ENCODE measurements at places on chromosomes 6 and 20.

GRCh38 chr6:46688117-46688965, 656 bp downstream of the TDRD6 start:
- no peak for DNase-seq

- no peak for DNase-seq
These were observed 112.4 kb upstream of the SNX9 start for GRCh38 chr6:157710604-157711003.

DNA sequence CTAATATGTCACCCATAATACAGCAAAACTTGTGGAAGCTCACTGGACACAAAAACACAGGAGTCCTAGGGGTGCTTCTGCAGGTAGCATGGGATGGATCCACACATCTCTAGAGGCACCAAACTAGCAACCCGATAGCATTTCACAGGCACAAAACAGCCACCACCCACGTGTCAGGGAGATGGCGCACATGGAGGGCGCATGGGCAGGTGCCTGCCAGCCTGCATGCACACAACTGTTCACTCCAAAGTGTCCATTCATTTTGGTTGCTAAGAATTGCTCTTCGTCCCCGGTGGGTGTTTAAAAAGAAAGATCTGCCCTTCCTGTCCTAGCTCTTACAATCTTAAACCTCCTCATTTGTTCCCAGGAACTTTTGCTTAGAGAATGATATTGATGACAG, 171.3 kb downstream of the SYNDIG1 start:
- peak; percentile 15 for DNase-seq

- DNase-seq: no peak
These were observed 31.9 kb downstream of the BPIFB4 start for GRCh38 chr20:33111306-33111705.

GRCh38 chr6:161257793-161258457, 15.9 kb downstream of the AGPAT4 start:
- no peak for DNase-seq

DNA sequence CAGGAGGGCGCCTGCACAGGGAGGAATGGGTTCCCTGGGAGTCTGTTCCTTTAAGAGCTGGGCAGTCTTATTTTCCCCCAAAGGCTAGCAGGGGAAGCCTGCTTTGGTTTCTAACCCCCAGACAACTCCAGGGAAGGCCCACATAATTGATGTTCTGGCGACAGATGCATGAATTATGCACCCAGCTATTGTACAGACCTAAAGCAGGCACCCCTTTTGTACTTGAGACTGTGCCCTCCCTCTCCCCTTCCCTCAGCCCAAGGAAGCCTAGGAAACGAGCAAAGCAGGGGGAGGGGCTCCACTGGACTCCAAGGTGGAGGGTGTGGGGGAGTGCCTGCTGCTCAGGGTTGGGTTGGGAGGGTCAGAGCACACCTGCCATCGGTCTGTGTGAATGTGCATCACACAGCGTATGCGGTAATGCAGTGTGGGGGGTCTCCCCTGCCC, 102.1 kb downstream of the KCNB1 start:
- no peak for DNase-seq

- DNase-seq: no peak
These were observed 54.1 kb downstream of the CCN2 start for GRCh38 chr6:131897050-131897435.

- DNase-seq: no peak
These were observed 411.0 kb downstream of the SYNE1 start for GRCh38 chr6:152226119-152226518.

DNA sequence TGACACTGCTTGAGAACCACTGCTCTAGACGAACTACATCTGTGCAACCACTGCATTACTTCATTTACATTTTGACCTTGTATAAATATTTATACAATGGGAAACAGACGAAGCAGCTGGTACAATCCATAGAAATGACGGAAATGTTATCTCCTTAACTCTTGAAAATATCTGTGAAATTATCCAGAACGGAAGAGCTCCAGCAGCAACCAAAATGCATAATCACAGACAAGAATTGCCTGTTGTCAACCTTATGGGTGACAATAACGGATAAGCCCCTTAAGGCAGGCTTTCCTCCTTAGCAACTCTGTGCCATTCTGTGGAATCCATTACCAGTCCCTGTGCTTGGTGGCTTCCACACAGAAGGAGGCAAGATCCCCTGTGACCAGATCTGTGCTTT, 115.4 kb downstream of the DTNBP1 start:
- DNase-seq: no peak
